ENCODE measurements at places on chromosomes 16 and 17.

- DNase-seq: no peak
Measured at GRCh38 chr17:27808628-27809027, 8.3 kb upstream of the NOS2 start.

DNA sequence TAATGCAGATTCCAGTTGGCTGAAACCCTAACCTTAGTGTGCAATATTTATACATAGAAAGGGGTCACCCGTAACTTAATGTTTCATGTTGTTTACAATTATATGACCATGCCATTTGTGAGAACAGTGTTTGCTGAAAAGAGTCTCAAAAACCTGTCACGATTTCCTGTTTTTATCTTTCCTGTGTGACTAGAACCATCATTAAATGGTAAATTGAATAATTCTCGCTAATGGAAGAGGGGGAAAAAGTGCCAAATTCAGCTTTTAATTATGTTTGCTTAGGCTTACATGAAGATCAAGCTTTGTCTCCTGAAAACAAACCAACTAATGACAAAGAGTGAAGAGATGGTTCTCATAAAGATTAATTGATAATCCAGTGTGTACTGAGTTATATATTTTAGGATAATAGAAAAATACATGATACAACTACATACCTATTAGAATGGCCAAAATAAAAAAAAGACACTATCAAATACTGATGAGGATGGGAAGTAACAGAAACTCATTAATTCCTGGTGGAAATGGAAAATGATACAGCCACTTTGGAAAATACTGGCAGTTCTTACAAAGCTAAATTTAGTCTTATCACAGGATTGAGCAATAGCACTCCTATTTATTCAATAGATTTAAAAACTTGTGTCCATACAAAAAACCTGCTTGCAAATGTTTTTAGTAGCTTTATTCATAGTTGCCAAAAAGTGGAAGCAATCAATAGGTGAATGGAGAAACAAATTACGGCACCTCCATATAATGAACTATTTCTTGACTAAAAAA, 141.7 kb downstream of the CDK5R1 start:
- DNase-seq: no peak

DNA sequence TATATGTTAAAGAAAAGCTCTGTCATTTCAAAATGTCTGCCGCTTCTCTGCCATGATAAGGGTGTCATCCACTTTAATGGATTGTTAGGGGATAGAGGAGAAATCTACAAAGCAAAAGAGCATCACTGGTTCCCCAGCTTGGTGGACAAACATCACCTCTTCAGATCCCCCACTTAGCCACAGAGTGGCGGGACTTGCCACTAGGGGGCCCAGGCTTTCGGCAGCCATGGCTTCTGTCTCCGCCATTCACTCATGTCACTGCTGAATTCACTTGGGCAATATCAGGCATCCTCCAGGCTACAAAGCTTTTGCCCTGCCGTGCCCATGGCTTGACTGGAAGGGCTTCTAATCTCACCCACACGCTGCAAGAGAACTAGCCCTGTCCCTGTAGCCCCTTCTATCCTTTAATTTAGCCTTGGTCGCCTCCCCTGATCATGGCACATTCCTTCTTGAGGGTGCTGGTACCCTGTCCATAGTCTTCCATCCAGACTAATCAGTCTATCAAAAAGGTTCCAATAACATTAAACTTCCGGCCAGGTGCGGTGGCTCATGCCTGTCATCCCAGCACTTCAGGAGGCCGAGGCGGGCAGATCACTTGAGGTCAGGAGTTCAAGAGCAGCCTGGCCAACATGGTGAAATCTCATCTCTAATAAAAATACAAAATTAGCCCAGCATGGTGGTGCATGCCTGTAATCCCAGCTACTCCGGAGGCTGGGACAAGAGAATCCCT, 34.7 kb downstream of the SBK1 start:
- peak; percentile 54 for DNase-seq

- peak; percentile 63 for DNase-seq
Measured at GRCh38 chr17:2055292-2056205, 646 bp downstream of the HIC1 start.

DNA sequence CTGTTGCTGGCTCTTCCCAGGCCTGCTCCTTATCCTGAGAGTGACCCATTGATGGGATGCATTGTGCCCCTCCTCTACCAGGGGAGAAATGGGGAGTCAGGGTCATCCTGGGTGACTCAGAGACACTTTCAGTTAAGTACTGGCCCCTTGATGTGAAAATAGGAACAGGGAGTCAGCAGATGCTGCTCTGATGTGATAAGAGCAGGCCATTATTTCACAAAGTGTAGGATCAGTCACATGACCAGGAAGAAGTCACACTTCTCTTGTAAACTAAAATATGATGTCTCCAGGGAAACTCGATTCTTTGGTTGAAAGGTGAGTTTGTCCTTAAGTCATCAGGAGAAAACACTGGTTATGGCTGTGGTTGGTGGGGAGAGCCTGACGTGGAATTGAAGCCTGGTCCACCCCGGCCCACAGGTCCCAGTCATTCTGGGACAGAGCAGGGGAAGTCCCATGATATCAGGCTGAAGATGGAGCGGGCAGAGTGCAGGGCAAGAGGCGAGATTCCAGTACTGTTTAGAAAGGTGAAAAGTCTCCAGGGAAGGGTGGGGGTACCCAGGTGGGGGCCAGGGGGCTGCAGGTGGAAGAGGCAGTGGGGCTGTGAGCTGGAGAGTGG, 88.6 kb upstream of the NLRP1 start:
- no peak for DNase-seq

GRCh38 chr16:24440306-24440705, 99.1 kb upstream of the RBBP6 start:
- DNase-seq: no peak

DNA sequence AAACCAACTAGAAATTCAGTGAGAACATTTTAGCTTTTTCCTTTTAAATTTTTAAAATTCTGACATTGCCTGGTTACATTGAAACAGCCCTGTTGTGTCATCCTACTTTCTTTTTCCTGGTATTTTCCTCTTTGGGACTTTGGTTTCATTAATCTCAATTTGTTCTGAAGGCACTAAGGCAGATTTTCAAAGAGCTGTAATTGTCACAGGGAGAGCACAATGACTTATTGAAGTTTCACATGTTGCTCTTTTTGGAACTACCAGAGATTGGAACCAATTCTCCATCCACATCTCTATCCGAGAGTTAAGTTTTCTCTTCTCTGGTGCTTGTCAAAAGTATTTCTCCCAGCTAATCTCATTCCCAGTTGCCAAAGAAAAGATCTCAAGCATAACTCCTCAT, 144.7 kb upstream of the TBX2 start:
- no peak for DNase-seq

DNA sequence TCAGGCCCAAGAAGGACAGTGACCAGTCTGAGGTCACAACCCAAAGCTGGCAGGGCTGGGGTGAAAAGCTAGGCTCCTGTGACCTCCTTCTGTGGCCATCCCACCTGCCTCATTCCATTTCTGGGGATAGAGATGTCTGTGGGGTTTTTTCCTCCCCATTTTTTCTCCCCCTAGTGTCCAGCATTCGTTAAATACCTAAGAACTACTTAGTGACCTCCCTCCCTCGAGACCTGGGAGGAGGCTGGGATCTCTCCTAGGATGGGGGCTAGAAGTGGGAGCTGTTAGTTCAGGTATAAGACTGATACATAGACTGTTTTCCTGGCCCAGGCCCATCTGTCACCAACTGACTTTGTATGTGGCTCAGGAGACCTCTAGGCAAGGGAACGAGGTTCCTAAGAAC, 20.5 kb upstream of the STAC2 start:
- no peak for DNase-seq

- DNase-seq: no peak
Measured at GRCh38 chr17:45873728-45874127, 20.6 kb upstream of the MAPT start.

DNA sequence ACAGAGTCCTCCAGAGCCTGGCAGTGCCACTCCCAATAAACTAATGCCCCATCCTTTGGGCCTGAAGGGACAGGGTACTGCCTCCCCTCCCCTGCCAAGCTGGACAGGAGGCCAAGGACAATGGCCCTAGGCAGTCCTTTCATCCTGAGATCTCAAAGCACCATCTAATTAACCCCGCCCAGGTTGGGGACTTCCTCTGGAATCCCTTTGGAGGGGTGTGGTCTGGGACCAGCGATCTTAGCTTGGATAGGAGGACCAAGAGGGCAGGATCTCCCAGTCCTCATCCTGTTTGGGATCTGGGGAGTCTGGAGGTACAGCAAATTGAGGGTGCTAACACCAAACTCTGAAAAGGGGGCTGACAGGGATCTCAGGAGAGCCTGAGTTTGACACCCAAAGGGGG, 18.2 kb upstream of the SP6 start:
- DNase-seq: no peak

- DNase-seq: no peak
Measured at GRCh38 chr17:1462164-1463112, 6.4 kb upstream of the CRK start.

DNA sequence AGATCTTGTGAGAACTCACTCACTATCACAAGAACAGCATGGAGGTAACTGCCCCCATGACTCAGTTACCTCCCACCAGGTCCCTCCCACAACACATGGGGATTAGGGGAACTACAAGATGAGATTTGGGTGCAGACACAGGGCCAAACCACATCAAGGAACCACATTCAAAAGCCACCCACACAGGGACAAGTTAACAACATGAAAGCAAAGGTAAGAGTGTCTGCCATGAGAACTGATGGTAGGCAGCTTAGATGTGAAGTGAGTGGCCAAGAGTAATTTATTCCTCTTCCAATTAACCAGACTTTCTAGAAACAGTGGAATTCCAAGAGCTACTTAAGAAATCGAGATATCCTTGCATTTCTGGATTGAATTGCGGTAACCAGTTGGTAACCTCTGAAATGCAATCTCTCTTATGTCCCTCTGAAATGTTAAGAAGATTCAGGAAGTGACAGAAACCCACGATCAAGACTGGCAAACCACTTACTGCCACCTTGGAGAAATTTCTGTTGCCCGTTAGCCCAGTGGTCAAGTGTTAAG, 167.4 kb upstream of the CACNG5 start:
- no peak for DNase-seq

GRCh38 chr16:80056324-80056723, 455.8 kb upstream of the MAF start:
- DNase-seq: peak; percentile 83

GRCh38 chr17:17206124-17206912, at the start of gene PLD6:
PLD6 (minus strand) TSS chr17:17206333; CDS start chr17:17206286, 47 bp downstream.
- DNase-seq: peak; percentile 57

DNA sequence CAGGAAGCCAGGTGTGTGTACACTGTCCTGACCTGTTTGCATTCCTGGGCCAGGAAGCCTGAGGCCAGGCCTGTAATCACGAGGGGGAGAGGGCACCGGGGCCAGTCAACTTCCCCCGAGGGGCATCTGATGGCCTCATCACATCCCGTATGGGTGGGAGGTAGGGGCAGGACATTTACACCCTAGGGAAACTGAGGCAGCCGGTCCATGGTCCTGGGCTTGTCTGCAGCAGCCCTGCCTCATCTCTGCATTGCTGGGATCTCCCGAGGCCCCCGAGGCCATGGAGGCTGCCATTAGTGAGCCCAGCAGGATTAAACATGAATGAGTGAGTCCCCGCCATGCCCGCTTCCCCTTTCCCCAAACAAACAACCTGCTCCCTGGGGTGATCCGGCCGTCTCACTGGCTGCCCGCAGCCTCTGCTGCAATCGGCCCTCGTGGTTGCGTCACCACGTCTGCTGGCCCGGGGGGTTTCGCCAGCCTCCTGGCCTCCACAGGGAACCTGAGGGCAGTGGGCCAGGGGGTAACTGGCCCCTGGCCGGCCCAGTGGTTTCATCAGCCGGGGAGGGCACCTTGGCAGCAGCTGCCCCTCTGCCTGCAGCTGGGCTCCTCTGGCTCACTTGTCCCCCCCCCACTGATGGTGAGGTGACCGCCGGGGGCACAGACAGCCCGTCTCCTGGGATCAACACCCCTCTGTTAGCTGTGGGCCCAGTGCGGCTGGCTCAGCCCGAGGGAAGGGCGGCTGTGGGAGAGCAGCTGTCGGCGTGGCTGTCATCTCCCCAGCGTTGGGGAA, 88.3 kb upstream of the GSE1 start:
- DNase-seq: peak; percentile 63

DNA sequence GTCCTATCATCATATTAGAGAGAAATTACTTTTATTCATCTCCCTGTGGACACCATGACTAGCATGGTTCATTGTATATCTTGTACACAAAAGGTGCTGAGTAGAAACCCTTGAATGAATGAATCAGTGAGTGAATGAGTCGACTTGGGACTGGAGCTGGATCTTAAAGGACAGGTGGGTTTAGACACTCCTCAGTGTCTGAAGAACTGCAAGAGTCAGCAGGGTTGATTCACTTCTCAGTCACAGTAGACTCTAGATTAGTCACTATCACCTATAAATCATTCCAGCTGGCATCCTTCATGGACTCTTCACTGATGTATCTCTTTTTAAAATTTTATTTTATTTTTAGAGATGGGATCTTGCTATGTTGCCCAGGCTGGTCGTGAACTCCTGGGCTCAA, 30.1 kb upstream of the PMFBP1 start:
- DNase-seq: no peak

GRCh38 chr17:38449364-38449763, 21.1 kb downstream of the ARHGAP23 start:
- DNase-seq: peak; percentile 59

DNA sequence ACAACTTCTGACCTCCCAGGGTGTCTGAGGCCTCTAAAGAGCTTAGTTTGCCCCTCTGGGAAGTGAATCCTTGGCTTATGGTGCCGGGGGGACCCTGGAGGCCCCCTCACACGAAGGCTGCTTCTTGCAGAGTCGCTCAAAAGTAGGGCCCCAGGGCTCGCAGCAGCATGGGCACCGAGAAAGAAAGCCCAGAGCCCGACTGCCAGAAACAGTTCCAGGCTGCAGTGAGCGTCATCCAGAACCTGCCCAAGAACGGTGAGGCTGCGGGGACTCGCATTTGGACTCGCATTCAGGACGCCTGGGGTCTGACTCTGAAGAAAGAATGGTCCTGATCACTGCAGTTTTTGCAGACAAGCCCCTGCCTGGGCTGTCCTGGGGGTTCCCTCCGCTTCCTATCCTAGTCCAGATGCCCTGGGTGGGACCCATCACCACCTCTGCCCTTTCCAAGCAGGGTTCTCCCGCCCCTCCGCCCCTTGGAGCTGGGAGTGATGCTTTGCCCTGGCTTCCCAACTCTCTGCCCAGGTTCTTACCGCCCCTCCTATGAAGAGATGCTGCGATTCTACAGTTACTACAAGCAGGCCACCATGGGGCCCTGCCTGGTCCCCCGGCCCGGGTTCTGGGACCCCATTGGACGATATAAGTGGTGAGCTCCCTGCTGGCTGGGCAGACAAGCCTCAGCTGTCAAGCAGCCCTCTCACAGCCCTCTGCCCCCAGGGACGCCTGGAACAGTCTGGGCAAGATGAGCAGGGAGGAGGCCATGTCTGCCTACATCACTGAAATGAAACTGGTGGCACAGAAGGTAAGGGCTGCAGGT, 698 bp downstream of the ACBD4 start:
- DNase-seq: no peak

GRCh38 chr17:80953471-80954315, 37.9 kb upstream of the CHMP6 start:
- no peak for DNase-seq

- DNase-seq: no peak
Measured at GRCh38 chr16:82504836-82505235, 121.9 kb upstream of the CDH13 start.

DNA sequence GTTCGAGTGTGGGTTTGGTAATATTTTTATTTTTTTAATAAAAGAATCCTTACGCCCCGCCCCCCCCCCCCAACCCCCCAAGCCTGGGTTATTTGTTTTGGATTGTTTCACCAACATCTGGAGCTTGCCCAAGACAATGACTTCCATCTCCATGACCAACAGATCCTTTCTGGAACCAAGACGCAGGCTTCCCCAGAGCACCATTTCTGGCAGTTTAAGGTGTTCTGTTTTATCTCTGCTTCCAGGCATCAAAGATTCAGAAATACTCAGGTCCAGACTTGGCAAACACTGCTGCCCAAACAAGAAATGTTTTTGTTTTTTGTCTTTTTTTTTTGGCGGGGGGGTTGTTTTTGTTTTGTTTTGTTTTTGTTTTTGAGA, 56.1 kb downstream of the PLXDC1 start:
- peak; percentile 22 for DNase-seq
